ENCODE measurements at places on chromosomes 3 and 15.

DNA sequence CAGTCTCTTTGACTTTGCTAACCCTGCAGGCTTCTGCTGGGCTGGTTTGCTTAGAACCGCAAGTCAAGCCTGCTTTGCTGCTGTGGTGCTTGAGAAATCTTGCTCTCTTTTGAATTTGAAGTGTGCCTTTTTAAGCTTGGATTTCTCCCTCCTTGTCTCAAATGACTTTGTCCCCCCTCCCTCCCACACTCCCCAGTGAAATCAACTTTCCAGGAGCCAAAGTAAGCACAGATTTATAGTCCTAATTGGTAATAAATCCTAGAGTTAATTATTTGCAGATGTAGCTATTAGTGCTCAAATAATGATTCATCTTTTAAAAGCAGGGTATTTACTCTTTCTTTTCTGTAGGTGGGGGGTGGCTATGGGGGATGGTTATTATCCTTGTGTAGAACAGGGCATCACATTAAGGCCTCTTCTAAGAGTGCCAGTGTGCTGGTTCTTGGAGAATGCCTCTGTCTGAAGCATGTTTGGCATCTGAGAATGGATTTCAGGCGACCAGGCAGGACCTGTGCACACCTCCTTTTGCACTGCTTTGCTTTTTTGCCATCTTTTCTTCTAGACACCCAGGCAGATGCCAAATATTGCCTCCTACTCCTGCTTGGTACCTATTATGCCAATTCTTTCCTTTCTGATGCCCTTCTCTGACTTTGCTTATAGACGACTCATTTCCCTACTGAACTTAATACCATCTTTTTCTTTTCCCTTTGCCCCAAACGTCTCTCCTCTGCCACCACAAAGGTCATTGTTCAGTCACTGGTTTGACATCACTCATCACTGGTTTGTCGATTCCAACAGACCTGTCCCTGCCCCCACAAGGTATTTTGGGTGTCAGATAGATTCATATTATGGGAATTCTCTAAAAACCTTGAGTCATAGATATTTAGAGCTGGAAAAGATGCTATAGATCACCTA lies 50.7 kb downstream of the CLDN11 start:
- DNase-seq, result no peak

GRCh38 chr15:32656091-32656490 lies 14.6 kb downstream of the SCG5 start:
- no peak for DNase-seq

DNA sequence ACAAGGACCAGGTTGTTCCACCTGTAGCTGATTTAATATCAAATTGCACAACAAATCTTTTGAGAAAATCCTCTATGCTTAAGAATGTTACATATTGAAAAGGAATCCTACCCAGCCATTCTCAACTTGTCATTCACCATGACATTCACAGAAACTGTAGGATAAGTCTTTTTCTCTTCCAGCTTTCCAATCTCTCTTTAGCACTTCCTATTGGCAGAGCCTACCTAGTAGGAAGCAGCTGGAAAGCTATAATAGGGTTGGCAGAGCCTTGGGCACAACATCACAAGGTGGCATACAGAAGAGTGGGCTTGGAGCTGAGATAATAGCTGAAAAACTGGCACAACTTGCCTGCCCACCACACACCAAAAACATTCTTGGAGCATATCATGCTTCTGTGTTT lies 67.3 kb upstream of the NUDT16 start:
- DNase-seq, result no peak

- no peak for DNase-seq
Observed at GRCh38 chr3:134471521-134472193, 14.1 kb downstream of the ANAPC13 start.

DNA sequence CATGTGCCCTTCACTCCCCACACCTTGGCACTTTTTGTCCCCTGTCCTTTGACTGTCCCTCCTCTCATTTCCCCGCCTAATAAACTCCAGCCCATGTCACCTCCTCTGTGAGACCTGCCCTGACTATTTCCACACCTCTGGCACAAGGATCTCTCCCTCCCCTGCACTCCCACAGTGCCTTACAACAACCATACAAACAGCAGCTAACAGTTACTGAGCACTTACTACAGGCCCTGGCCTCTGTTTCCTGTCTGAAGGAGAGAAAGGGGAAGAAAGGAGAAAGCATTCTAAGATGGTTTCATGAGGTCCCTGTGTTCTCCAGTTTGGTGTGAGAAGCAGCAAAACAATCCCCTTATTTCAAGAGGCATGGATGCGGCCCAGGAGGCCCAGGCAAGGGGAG lies 20.0 kb upstream of the TRH start:
- no peak for DNase-seq

DNA sequence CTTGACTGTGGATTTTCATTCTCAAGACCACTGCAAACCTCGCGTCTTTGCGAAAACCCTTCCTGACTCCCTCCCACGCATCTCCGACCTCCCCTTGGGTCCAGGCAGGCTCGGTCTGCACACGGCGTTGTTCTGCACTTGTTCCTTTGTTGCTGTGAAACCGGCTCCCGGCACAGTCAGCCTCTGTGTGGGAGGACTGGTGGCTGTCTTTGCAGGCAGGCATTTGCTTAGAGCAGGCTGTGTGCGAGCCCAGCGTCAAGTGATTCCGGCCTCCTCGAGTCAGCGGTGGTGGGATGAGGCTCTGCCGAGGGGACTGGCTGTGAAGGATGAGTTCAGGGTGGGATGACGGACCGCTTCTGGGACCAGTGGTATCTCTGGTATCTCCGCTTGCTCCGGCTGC lies 102.6 kb upstream of the ROPN1 start:
- DNase-seq, result no peak

- DNase-seq, result no peak
Observed at GRCh38 chr3:129836381-129837064, 57.0 kb downstream of the TMCC1 start.

- DNase-seq, result no peak
Observed at GRCh38 chr15:53216036-53216435, 425.9 kb upstream of the ONECUT1 start.

DNA sequence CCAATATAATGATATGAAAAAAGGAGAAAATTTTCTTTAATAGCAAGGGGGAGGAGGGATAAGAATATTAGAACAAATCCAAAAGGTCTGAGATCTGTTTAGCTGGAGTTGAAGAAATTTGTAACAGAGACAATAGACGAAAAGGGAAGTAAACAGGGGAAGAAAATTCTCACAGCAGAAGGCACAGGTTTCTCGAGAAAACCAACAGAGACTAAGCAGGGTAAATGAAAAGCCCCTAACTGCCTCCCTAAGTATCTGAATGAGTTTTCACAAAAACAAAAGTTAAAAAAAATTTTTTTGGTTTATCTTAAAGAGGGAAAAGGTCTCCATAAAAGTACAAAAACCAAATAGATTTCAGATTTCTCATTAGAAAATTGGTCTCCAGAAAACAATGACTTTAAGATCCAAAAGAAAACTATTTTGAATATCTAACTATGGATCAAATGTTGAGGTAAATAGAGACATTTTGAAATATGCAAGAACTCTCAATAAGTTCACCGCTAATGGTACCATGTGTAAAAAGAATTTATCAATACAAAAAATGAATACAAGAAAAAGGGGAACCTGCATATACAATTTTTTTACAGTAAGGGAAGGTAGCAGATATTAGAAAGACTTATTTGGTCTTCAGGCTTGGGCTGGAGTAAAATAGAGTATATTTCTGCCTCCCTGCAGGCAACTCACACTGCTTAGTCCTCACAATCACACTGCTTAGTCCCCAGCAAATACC lies 23.9 kb upstream of the NEK10 start:
- DNase-seq, result no peak

- DNase-seq, result no peak
Observed at GRCh38 chr3:67832817-67833216, 178.4 kb upstream of the SUCLG2 start.

GRCh38 chr15:38299216-38299615 lies 46.6 kb downstream of the SPRED1 start:
- no peak for DNase-seq

DNA sequence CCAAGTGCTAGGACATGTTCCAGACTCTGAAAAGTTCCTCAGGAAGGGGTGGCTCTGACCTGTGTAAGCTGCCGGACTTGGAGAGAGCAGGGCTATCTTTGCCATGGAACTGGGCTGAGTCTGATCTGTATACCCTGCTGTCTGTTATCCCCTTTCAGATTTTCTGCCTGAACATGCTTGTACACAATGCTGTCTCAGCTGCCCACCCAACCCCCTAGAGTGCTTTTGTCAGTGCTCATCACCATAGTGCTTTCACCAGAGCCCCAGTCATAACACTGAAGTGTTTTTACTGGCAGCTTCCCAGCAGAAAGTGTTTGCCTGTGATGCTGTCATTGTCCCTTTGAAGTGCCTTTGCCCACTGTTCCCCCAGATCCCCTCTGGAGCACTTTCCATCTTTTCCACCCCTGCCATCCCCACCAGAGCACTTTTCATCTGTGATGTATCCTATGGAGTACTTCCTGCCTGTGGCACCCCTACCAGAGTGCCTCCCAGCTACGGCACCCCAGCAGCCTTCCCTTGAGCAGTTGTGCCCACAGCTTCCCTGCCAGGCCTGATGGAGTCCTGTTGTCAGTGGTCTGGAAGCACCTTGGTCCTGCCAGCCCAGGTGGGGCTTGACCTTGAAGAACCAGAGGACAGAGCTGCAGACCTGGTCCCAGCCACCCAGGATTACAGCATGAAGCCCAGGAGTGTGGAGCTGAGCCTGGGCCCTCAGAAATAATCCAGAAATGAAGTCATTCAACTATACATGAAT lies 397.7 kb downstream of the DIPK2A start:
- no peak for DNase-seq

GRCh38 chr15:68412218-68412617 lies 19.7 kb downstream of the ITGA11 start:
- DNase-seq, result peak; percentile 26

GRCh38 chr3:42428830-42429229 lies 18.4 kb upstream of the LYZL4 start:
- DNase-seq, result no peak

- DNase-seq, result no peak
Observed at GRCh38 chr15:65980824-65981456, 111.6 kb downstream of the RAB11A start.

GRCh38 chr15:35007397-35007796 lies 19.3 kb upstream of the ZNF770 start:
- no peak for DNase-seq

- DNase-seq, result no peak
Observed at GRCh38 chr3:179081885-179082284, 10.3 kb upstream of the ZMAT3 start.

DNA sequence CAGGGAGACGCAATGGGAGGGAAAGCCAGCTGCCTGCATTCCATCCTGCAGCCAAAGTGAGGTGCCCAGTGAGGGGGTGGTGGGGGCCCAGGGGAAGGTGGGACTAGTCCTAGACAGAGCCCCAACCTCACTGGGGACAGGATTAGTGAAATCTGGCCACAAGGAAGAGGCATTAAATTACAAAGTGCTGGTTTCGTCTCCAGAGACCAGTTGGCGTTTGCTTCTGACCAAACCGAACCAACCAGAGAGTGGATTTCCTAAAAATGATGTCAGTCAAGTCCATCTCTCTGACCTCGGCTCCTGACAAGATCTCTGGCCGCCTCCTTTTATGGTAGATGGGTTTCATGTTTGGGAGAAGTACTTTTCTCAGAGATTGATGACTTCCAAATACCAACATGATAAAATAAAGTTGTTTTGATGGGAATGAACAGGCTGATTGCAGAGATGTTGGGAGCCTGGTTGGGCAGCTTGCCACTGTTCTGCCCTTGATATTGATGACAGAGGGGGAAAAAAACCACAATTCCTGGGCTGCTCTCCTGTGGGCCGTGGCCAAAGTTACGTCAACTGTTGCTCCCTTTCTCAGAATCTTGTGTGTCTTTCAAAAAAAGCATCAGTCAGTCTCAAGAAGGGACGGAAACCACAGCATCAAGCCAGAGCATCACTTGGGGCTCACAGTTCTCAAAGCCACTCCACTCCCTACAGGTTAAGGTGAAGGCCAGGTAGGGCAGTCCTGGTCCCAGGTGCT lies 24.6 kb downstream of the ITGA11 start:
- peak; percentile 22 for DNase-seq

GRCh38 chr3:107634099-107634489 lies 111.3 kb downstream of the BBX start:
- no peak for DNase-seq

DNA sequence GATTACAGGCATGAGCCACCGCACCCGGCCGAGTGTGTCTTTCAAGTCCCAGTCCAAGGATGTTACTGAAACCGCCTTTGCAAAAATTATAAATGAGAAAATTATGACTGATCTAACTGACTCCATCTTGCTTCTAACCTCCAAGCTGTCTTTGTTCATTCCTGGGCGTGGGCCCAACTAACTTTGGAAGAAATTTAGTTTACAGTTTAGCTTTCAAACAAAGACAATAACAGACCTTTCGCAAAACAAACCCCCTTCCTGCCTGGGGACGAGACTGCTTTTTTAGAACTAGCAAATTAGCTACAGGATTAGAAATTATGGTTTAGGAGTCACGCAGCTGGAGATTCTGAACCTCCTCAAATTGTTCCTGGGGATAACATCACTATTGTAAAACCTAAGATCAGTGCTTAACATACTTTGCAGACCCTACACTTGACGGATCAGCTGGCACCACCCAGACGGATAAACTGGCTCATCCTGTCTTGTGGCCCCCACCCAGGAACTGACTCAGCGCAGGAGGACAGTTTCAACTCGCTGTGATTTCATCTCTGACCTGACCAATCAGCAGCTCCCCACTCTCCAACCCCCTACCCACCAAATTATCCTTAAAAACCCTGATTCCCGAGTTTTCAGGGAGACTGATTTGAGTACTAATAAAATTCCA lies 23.8 kb downstream of the NANOGP8 start:
- no peak for DNase-seq

GRCh38 chr15:66679657-66680108 lies 22.4 kb upstream of the SMAD6 start:
- DNase-seq, result no peak

DNA sequence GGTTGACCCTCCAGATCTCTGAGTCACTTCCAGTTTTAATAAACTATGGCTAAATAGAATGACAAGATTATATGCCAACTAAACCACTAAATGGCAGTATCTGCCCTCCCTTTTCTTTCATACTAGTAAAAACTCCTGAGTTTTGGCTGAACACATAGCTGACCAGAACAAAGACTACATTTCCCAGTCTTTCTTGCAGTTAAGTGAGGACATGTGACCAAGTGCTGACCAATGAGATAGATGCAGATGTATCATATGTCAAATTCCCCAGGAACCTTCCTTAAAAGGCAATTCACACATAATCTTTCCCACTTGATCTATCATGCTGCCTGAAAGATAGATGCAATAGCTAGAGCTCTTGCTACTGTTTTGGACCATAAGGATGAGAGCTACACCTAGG lies 191.3 kb downstream of the SHOX2 start:
- DNase-seq, result no peak

DNA sequence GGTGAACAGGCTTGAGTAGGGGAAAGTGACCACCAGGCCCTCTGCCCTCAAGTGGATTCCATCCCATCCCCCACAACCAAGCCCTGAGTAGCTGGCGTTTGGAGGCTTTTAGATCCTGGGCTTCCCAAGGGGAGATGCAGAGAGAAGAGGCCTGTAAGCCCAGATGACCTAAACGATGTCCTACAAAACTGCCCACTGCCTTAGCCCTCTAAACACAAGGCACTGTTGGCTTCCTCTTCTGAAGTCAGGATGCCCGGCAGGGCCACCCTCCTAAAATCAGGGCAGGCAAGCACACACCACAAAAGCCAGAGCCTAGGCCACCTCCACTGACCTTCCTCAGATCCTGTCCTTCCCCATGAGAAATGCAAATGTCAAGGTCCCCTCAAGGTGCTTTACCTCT lies 68.6 kb downstream of the ADCY5 start:
- DNase-seq, result no peak

Measured in left lobe of liver (tissue), 2 donors.